Hematopoietic multipotent progenitor cell treated with erythropoietin and hydrocortisone succinate and interleukin-3 and kit ligand, for 15 days (in vitro differentiated cells): ENCODE measurements at places on chromosomes 4 and X.

GRCh38 chr4:6405397-6405706 lies 67.1 kb downstream of the PPP2R2C start:
- no peak for DNase-seq

DNA sequence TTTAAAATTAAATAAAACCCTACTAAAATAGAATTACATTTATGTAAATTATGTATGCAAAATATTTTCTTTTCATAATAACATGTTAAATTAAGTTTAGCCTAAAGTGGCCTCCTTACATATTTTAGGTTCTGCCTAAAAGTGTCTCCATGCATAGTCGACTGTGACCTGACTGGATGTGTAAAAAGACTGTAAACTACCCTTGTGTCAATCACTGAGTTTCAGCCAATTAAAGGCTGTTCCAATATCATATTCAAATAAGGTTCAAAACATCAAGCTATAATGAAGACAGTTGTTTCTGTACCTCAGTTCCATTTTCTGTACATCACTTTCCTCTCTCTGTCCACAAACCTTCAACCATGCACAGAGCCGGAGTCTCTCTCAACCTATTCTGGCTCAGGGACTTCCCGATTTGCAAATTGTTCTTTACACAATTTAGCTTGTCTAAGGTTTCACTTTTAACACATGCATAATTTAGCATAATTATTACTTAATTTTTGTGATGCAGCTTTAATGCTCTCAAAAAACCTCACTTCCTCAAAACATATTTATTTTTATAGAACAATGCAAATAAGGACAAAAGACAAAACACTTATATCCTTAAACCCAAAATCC lies 60.1 kb downstream of the SH3RF1 start:
- no peak for DNase-seq

- no peak for DNase-seq
Measured at GRCh38 chr4:110633358-110634341, 10.8 kb upstream of the PITX2 start.

- no peak for DNase-seq
Measured at GRCh38 chrX:116872931-116873330, 410.2 kb upstream of the CT83 start.

DNA sequence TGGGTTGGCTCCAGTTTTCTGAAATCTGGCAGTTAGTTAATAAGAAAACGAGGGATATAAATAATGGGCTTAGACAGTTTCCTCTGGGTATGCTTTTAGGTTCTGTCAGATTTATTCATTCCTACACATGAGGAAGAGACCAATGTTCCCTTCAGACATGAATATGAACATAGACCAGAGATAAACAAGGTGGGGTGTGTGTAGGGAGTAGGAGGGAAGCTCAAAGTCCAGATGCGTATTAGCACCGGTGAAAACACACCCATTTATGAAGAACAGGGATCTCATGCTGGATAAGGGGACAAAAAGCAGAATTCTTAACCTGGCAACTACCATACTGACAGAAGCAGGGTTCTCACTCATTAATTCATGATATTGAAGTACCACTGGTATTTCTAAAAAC lies 223.0 kb downstream of the SOWAHB start:
- DNase-seq: no peak
